NCI-H510A (cell line): ENCODE measurements at places on chromosomes 3 and 15.

DNA sequence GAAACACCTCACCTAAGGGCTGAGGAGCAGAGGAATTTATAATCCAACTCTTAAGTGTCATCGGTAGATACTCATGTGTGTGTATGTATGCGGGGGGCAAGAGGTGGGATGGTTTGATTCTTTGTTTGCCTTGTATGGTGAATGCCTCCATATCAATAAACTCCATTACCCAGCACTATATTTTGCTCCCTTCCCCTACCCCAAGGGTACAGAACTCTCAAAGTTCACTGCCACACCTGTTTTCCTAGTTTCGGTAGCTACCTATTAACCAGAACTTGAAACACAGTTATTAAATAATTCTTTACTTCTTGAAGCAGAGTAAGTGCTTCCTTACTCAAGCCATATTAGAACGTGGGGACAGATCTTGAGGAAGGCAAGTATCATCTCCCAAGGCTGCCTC lies 400.8 kb upstream of the SUCLG2 start:
- no peak for DNase-seq

DNA sequence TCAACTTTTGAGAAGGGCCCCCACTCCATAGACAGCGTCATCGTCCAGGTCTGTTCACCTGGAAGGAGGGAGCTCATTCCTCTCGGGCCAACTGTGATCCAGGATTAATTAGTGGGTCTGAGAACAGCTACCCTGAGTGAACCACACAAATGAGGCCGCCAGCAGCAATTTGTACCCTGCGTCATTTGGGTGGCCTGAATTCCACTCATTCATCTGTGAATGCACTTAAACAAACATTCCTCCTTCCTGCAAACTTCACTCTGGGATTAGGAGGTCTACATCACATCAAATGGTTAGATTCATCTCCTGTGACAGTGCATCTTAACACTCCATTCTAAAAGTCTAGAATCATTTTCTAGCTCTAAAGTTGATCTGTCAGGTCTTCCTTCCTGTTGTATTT lies 201.8 kb downstream of the GABRG3 start:
- DNase-seq, result no peak

GRCh38 chr15:30041868-30042267 lies 40.9 kb upstream of the GOLGA8J start:
- no peak for DNase-seq

- no peak for DNase-seq
These were observed 11.4 kb upstream of the HTR3E start for GRCh38 chr3:184085389-184085852.

GRCh38 chr3:55701997-55702396 lies 214.9 kb upstream of the WNT5A start:
- no peak for DNase-seq
